ENCODE measurements at places on chromosomes 3 and 15.

DNA sequence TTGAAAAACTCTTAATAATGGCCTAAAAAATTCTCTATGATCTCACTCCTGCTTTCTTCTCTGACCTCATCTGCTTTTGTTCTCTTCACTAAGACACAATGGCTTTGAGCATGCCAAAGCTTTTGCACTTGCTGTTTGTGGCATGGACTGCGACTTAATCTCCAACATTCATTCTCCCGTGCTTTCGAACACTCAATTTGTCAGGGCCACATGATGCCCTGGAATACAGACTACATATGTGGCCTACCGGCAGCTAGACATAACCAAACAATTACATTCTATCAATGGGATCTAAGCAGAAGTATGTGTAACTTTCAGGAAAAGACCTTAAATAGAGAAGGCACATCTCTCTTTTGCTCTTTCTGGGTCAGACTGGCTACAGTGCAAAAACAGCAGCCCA is 506.5 kb downstream of the MAGI1 start:
- no peak for DNase-seq

GRCh38 chr3:146546366-146546965 is 2.1 kb upstream of the PLSCR1 start:
- no peak for DNase-seq

DNA sequence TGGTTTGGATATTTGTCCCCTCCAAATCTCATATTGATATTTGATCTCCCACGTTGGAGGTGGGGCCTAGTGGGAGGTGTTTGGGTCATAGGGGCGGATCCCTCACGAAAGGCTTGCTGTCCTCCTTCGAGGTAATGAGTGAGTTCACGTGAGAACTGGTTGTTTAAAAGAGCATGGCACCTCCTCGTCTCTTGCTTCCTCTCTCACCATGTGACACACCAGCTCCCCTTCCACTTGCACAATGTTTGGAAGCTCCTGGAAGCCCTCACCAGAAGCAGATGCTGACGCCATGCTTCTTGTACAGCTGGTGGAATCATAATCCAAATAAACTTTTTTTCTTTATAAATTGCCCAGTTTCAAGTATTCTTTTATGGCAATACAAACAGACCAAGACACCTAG is 38.6 kb downstream of the RFTN1 start:
- no peak for DNase-seq

GRCh38 chr3:142863010-142863817 is 25.7 kb downstream of the PCOLCE2 start:
- DNase-seq = no peak

DNA sequence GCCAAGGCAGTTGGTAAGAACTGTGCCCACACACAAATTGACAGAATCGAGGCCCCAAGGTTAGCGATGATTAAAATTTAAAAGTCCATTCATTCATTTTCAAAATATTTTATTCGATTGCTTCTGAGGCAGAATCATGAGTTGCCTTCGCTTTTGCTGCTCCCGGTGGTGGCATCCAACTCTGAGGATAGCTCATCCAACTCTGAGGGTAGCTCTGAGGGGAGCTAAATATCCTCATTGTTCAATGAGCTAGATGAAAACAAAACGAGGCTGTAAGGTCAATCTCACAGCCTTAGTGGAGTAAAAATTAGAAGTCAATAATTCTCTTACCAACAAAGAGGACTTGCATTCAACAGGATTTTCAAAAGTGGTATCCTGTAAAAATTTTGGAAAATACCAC is 897 bp upstream of the CHL1 start:
- no peak for DNase-seq

DNA sequence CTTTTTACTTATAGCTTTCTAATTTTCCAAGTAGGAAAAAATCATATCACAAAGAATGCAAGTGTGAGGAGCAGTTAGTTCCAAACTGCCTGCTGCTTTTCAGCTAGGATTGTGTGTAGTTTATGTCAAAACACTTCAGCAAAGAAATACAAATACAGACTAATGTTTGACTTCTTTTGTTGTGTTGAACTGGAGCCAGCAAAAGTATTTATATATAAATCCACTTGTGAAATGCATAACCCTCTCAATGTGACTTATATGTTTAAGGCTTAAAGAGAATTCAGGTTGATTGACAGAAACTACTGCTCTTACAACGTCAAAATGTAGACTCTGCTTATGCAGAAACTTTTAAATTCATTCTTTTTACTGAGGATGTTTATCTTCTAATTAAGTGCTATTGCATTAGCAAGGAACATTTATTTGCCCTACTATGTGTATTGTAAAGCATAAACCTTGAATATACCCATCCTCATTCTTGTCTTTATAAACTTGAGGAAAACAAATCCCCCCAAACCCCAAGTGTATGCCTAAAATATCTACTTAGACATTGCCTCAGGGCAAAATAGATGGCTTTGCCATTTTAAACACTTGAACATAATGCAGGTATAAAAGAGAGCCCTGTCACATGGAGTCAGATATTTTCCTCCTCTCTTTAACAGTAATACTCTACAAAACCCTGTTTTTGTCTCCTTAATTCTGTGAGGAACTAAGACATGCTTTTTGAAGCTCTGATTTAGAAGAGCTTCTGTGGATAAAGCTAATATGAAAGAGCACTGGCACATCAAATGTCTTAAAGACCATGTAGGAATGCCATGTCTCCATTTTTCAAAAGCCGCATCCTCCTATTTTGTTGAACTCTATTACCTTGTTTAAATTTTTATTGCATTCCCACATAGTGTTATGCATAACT is 302.8 kb upstream of the TBC1D5 start:
- no peak for DNase-seq

- DNase-seq = no peak
Observed at GRCh38 chr3:54527953-54528352, 399.9 kb downstream of the LRTM1 start.

DNA sequence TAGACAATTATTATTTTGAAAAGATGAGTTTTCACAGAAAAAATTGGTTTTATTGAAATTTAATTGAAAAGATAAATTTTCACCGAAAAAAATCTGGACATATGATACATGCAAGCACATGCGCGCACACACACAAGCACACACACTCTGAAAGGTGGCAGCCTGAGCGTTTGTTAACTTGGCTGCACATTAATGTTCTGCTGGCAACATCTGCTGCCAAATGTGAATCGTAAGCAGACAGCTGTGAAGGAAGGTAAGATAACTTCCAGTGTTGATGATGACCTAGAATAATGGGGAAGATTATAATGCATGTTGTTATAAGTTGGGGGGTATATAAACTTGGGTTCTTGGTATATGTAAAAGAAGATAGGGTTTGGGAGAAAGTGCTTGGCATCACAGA is 18.4 kb upstream of the CMTM7 start:
- no peak for DNase-seq

GRCh38 chr15:63780969-63781368 is 52.8 kb downstream of the HERC1 start:
- DNase-seq = no peak

- no peak for DNase-seq
Observed at GRCh38 chr3:48798998-48799397, 48.7 kb downstream of the PRKAR2A start.

- no peak for DNase-seq
Observed at GRCh38 chr15:85005319-85005718, 23.7 kb downstream of the PDE8A start.

GRCh38 chr15:62453981-62454380 is 288.9 kb upstream of the C2CD4B start:
- DNase-seq = no peak

- no peak for DNase-seq
Observed at GRCh38 chr3:188164248-188164687, 10.3 kb downstream of the LPP start.

- DNase-seq = no peak
Observed at GRCh38 chr3:17800232-17800631, 57.8 kb upstream of the TBC1D5 start.

- DNase-seq = no peak
Observed at GRCh38 chr3:173823911-173824460, 426.4 kb downstream of the NLGN1 start.

GRCh38 chr3:130621824-130622223 is 104.8 kb downstream of the COL6A6 start:
- no peak for DNase-seq

- DNase-seq = no peak
Observed at GRCh38 chr3:13203398-13204176, 130.4 kb upstream of the IQSEC1 start.

- DNase-seq = no peak
Observed at GRCh38 chr3:38984731-38985130, 67.0 kb downstream of the SCN11A start.

GRCh38 chr3:153150991-153151390 is 11.0 kb upstream of the RAP2B start:
- no peak for DNase-seq

GRCh38 chr3:133492159-133492741 is 81.2 kb upstream of the CDV3 start:
- DNase-seq = no peak

DNA sequence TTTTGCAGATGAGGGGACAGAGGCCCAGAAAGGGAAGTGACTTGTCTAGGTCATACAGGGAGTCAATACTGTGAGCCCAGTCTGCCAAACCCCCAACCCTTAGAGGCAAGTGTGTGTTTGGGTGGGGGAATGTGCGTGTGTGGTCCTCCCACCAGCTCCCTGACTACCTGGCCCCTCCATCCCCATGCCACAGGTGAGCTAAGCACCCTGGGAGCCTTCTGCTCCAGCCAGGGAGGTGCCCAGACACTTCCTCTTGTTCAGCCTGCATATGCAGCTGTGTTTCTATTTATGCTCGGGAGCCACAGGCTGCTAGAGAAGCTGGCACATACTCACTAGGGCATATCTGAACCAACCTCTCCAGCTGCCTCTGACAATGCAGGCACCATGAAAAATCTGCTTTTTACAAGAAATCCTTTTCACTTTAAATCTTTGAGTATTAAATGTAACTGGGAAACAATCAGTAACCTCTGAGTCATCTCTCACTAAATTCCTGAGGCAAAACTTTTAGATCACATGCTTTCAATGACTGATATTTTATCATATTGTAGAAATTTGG is 20.7 kb downstream of the TBC1D2B start:
- DNase-seq = no peak

DNA sequence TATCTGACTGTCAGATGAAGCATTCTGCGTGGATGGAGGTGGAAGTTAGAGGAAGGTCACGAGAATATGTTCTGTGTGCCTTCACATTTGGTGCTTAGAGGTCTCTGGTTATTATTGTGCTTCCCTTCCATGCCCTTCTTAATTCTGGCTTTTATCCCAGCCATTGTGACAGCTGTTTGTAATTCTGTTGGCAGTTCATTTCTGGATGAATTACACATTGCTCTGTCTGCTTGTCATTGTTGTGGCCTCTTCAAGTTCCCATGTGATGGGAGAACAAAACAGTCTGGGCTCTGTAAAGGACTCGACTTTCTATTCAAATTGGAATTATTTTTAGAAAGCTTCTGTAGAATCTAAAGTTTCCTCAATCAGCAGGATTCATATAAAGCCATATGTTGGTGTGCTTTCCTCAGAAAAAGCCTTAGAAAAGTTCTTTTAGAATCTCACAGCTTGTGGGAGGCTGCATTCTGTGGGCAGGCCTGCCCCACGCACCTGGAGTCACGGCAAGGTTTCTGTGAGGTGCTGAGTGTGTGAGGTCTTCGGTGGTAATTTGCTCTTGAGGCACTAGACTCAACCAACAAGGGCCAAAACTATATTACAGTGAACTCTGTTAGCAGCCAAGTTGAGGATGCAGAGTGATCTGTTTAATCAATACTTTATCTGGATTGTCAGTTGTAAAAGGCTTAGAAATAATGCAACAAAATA is 397.4 kb upstream of the AZI2 start:
- DNase-seq = no peak

DNA sequence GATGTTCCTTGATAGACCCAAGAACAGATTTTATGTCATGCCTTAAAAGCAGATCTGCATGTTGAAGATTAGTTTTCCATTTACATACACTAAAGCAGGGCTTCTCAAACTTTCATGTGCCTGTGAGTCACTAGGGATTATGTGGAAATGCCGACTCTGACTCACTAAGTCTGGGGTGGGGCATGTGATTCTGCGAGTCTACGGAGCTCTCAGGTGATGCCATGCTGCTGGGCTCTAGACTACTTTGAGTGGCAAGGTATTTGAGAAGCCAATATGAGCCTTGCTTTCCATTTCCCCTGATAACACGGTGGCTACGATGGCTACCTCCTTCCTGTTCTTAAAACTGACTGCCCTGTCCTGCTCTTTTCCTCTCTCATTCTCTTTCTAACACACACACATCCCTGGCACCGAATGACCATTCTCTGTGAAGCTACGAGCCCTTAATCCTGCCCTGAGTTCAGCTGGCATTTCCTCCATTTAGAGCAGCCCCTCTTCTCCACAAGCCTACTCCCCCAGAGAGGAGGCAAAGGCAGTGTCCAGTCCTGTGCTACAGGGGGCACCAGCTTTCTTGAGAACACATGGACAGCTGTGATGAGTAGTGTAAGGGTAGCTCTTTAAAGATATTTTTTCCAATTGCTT is 39.7 kb upstream of the PYGO1 start:
- no peak for DNase-seq

- DNase-seq = no peak
Observed at GRCh38 chr3:183038221-183038620, 57.9 kb upstream of the DCUN1D1 start.

GRCh38 chr3:122272879-122273278 is 52.2 kb upstream of the CSTA start:
- DNase-seq = no peak

- no peak for DNase-seq
Observed at GRCh38 chr3:110686701-110687100, 384.9 kb upstream of the NECTIN3 start.

GRCh38 chr3:10757021-10757820 is 58.8 kb upstream of the SLC6A11 start:
- DNase-seq = no peak

DNA sequence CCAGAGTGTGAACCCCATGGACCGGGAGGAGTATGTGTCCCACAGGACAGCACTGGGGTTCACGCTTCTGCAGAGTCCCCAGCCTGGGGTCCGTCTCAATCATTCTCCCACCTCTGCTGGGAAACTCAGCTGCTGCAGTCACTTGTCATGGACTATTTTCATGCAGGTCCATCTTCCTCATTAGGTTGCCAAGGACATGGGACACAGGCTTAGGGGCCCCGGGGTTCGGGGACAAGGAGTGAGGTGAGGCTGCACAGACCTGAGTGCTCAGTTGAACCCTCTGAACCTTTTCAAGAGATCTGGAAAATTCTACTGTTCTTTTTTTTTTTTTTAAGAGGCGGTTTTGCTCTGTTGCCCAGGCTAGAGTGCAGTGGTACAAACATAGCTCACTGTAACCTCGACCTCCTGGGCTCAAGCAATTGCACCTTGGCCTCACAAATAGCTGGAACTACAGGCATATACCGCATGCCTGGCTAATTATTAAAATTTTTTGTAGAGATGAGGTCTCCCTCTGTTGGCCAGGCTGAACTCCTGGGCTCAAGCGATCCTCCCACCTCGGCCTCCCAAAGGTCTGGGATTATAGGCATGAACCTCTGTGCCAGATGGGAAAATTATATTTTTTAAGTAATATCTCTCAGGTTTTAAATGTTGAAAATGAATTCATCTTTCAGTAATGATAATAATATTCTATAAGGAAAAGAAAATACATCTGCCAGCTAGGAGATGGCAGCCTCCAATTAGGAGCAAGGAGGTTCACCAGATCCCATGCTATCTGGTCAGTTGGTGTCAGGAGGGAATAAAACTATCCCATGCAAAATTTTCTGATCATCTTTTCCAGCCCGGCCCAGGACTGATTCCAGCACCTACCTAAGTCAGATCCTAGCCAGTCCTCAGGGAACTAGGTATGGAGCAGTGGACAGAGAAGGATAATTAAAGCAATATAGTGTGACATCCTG is 45.2 kb downstream of the RPN1 start:
- no peak for DNase-seq

All from activated gamma-delta T cell treated with anti-CD3 and anti-CD28 coated beads, Interleukin-2, amount 50 U/mL, for 16 hours (primary cell).